ENCODE measurements at places on chromosomes 5 and 9.
A peak's percentile ranks its signal among the peaks of the same experiment; 100 is the strongest.

DNA sequence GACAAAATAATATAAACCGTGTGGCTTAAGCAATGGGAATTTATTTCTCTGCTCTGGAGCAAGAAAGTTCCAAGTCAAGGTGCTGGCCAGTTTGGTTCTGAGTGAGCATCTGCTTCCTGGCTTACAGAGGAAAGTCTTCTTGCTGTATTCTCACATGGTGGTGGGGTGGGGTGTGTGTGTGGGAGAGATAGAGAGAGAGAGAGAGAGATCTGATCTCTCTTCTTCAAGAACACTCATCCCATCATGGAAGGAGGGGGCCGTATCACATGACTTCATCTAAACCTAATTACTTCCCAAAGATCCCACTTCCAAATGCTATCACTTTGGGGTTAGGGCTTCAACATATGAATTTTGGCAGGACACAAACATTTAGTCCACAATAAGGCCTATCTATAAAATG lies 91.2 kb downstream of the PRR16 start:
- no peak for DNase-seq

GRCh38 chr5:55481293-55481855 lies 53.4 kb downstream of the PLPP1 start:
- DNase-seq, result no peak

- DNase-seq, result no peak
Observed at GRCh38 chr5:57642066-57642465, 159.5 kb upstream of the ACTBL2 start.

DNA sequence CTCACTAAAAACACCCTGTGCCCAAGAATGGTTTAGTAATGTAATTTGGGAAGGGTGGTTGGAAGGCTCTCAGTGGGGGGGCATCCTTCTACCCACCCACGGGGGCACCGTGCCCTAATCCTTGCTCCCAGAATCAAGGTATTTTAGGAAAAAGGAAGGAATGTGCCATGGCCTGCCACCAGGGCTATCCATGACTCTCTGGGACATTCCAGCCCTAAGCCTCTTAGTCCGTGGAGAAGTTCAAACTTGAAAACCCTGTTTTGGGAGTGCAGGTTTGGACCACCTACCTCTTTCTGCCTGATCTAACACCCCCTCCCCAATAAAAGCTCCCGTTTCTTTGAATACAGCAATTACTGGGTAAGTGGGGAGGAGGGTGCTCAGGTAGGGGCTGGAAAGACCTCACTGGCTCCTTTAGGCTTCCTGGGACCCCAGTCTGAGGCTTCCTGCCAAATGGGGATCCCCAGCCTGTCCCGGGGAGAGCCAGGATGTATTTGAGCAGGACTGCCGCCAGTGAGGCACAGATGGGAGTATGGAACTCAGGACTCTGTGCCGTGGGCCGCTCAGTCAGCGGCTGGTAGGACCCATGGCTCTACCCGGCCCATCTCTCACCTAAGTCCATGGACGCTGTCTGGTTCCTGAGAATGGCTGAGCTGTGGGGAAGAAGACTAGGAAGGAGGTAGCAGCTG lies 3.6 kb upstream of the PITX1 start:
- no peak for DNase-seq

DNA sequence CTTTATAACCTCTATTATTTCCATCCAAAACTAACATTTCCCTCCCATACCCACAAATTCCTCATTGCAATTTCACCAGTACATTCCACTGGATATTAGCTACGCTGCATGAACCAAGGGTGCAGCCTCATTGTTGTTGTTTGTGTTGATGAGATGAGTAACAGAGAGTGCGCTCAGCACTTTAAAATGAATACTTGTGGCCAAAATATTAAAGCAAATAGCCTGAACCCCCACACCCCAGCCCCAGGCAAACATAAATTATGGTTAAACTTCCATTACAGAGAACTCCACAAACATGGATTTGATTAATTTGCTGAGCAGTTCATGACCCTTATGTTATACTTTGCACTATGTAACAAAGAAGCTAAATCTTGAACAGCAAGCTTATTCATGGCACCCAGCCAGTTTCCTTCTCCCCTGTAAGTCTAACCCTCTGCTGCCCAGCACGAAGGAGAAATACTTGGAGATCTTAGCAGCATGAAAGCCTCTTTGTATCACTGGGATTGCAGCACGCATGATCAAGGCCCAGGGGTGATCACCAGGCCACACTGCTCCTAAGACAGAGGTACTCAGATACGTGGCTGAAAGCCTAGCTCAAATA lies 205.0 kb downstream of the DOCK8 start:
- peak; percentile 11 for DNase-seq

DNA sequence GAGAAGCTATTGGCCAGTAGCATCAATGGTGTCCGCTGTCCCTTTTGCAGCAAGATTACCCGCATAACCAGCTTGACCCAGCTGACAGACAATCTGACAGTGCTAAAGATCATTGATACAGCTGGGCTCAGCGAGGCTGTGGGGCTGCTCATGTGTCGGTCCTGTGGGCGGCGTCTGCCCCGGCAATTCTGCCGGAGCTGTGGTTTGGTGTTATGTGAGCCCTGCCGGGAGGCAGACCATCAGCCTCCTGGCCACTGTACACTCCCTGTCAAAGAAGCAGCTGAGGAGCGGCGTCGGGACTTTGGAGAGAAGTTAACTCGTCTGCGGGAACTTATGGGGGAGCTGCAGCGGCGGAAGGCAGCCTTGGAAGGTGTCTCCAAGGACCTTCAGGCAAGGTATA lies 10.8 kb downstream of the TRIM32 start:
- DNase-seq, result no peak

DNA sequence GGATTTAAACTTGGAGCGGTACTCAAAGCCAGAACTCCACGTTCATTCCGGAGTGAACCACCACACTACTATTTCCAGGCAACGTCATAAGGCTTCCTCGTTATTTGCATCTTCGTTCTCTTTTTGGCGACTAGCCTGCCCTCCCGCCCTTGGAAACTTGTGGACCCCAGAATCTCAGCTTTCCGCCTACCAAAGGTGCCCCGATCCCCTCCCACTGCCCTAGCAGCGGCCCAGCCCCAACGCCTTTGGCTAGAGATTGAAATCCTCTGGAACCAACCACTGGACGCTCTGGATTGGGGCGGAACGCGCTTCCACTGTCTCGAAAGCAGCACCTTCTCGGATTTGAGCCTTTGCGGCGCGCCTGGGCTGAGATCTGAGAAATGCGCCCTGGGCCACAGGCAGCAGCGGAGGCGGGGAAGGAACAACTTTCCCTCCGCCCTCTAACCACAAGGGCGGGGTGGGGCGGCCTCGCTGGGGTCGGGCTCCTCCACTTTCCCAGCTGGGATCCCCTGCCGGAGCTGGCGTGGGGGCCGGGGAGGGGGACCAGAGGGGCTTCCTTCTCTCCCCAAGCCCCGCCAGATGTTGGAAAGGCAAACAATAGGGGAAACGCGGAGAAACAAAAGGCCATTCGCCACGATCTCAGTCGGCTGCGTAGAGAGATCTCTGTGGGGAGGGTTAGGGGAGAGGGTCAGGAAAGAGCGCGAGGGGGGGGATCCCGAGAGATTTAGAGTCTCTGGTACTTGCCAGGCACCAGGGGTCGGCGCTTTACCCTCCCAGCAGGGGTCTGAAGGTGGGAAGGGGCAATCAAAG lies 1.3 kb downstream of the MOB3B start:
- DNase-seq, result no peak

DNA sequence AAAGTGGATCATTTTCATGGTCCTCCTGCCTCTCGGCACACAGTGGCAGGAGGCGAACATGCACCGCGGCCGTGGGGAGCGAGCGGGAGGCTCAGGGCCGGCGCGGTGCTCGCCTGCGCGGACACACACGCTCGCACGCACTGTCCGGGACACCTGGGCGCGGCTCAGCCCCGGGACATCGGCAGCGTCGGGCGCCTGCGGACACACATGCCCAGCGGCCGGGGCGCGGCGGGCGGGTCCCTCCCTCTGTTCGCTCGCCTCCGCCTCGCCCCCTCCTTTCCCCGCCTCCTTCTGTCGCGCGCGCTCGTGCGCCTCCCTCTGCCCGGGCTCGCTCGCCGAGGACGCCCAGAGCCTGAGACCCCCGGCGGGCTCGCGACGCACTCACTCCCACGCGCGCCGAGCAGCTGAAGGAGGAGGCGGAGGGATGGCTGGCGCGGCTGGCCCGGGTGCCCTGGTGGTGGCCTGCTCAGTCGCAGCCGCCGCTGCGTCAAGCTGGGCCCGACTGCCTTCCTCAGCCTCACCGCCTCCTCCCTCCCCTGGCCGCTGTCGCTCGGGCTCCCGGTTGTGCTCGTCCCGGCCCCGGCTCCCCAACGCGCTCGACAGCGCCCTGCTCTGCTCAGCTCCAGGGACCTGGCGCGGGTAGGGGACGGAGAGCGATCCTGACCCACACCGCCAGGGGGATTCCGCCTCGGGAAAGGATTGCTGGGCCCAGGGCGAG lies at the start of gene FRMD3:
FRMD3 (minus strand) TSS at position 230 of the 718 bp plus-strand sequence; CDS start at position 60, 170 bp downstream.
- DNase-seq, result peak; percentile 58

GRCh38 chr9:89632736-89633135 lies 27.9 kb downstream of the GADD45G start:
- no peak for DNase-seq

GRCh38 chr9:38160613-38161215 lies 91.7 kb upstream of the SHB start:
- peak; percentile 49 for DNase-seq

DNA sequence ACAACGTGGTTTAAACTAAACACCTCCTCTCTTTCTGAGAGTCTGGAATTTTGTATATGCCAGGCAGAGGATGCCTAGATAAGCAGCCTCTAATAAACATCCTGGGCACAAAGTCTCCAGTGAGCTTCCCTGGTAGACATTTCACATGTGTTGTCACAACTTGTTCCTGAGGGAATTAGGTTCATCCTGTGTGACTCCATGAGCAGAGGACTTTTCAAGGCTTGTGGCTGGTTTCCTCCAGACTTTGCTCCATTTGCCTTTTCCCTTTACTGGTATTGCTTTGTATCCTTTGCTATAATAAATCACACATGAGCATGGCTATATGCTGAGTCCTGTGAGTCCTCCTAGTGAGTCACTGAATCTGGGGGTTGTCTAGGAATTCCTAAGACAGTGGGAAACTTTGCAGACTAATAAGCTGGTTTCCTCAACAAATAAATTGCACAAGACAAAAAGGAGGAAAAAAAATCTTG lies 77.4 kb downstream of the NR2F1-AS1 start:
- no peak for DNase-seq

DNA sequence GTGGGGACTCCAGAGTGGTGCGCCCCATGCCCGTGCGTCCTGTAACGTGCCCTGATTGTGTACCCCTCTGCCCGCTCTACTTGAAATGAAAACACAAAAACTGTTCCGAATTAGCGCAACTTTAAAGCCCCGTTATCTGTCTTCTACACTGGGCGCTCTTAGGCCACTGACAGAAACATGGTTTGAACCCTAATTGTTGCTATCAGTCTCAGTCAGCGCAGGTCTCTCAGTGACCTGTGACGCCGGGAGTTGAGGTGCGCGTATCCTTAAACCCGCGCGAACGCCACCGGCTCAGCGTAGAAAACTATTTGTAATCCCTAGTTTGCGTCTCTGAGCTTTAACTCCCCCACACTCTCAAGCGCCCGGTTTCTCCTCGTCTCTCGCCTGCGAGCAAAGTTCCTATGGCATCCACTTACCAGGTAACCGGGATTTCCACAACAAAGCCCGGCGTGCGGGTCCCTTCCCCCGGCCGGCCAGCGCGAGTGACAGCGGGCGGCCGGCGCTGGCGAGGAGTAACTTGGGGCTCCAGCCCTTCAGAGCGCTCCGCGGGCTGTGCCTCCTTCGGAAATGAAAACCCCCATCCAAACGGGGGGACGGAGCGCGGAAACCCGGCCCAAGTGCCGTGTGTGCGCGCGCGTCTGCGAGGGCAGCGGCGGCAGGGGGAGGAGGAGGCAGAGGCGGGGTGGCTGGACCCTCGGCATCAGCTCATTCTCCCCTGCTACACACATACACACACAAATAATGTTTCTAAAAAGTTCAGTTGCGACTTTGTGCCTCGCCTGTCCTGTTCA lies 668 bp downstream of the GLIS3 start:
- DNase-seq, result no peak

DNA sequence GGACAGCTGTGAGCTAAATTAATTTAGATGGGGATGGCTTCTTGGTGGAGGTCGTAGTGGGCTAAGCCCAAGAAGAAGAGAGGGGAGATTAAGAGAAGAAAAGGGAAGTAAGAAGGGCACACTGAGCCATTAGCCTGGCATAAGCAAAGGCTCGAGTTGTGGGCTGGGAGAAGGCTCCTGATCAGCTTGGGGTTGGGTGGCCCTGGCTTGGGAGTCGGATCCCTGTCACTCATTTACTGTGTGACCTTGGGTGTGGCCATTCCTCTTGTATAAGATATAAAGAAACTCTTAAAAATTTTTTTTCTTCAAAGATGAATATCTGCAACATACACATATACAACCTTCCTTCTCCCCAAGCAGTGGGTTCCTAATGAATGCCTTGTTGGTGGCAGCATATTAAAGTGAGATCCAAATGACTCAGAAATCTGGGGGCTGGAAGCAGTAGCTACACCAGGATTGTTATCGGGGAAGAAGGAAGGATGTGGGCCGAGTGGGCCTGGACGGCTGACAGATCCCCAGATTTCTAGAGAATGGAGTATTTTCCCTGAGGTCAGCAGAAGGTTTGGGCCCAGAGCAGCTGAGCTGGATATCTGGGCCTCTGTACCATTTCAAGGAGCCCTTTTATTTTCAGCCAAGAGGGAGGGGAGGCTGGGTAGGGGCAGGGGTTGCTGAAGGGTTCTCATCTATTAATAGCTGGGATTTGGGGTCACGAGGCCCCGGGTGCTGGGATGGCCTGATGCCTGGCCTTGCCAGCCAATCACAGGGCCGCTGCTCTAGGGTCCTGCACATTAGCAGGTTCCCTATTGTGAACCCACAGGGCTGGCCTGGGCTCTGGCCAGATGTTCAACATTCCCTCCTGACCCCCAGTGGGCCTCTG lies 52.1 kb downstream of the PPARGC1B start:
- no peak for DNase-seq

GRCh38 chr5:22390888-22391287 lies 462.3 kb downstream of the CDH12 start:
- no peak for DNase-seq

GRCh38 chr9:81562231-81563019 lies 126.9 kb downstream of the TLE1 start:
- DNase-seq, result no peak

GRCh38 chr5:78424665-78425064 lies 64.2 kb downstream of the SCAMP1 start:
- no peak for DNase-seq

DNA sequence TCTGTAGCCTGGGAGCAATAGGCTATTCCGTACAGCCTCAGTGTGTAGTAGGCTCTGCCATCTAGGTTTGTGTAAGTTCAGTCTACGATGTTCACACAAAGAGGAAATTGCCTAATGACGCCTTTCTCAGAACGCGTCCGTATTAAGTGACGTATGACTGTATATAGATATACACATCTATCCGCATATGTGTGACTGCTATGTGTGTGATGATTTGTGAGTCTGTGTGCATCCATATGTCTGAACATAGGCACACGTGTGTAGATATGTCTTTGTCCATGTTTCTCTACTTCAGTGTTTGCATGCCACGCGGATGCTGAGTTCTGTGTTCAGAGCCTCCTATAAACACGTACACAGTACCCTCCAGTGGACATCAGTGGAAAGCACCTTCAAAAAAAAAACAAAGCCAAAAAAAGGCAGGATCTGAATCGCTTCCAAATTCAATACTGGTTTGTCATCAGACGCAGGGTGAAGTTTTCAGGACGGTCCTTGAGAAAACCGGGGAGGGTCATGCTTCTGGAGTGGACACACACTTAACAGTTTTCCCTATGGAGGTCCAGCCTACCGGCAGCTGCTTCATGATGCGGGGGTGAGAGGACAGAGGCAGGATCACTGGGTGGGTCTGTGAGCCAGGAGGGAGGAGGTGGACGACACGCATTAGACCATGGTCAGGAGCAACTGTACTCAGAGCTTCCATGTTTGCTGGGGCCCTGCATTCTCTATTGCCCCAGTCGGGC lies 29.5 kb upstream of the ALDH1B1 start:
- peak; percentile 37 for DNase-seq
